Muscle of back (tissue), 13 donors: ENCODE measurements at places on chromosomes 3 and 15.

- DNase-seq, result no peak
Measured at GRCh38 chr3:56691165-56692000, 8.3 kb upstream of the TASOR start.

- no peak for DNase-seq
Measured at GRCh38 chr3:26012241-26012745, 222.4 kb downstream of the OXSM start.

DNA sequence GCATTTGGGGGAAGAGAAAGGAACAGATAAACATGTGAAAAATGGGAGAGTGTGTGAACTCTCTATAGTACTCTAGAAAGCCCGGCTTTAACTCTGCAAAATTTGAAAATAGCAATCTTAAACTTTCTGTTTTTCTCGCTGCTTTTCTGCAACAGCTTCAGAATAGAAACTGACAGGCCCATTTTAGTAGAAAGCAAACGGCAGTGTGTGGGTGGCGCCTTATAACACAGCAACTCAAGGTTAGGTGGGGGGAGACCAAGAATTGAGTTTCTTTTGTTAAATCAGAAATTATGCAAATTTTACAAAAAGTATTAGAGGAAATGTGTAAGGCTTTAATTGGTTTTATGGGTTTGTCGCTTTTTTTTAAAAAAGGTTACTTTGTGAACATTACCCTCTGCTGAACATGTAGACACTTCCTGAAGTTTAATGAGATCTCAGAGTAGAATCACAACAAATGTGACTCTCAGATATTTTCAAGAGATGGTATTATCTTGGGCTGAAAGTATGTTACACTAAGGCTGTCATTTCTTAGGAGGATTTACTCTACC is 107.0 kb downstream of the PTPRG start:
- no peak for DNase-seq

GRCh38 chr3:156300371-156300770 is 180.0 kb downstream of the KCNAB1 start:
- no peak for DNase-seq

- DNase-seq, result no peak
Measured at GRCh38 chr3:153957421-153957820, 163.8 kb upstream of the ARHGEF26 start.

DNA sequence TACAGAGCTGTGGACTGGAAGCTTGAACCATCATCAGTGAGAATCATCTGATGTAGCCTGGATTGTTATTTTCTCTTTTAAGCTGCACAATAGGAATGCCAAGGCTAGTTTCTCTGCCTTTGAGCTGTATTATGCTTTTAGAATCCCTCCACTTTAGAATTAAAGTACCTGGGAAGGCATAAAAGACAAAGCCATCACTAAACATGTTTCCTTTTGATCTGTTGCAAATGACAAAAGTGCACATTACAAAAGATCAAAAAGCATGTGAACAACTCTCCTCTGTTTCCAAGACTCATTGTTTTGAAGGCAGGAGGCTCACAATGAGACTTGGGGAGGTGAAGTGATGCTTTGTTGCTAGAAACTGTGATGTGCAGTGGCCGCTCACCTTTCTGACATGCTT is 51.8 kb downstream of the LARS2 start:
- DNase-seq, result no peak

DNA sequence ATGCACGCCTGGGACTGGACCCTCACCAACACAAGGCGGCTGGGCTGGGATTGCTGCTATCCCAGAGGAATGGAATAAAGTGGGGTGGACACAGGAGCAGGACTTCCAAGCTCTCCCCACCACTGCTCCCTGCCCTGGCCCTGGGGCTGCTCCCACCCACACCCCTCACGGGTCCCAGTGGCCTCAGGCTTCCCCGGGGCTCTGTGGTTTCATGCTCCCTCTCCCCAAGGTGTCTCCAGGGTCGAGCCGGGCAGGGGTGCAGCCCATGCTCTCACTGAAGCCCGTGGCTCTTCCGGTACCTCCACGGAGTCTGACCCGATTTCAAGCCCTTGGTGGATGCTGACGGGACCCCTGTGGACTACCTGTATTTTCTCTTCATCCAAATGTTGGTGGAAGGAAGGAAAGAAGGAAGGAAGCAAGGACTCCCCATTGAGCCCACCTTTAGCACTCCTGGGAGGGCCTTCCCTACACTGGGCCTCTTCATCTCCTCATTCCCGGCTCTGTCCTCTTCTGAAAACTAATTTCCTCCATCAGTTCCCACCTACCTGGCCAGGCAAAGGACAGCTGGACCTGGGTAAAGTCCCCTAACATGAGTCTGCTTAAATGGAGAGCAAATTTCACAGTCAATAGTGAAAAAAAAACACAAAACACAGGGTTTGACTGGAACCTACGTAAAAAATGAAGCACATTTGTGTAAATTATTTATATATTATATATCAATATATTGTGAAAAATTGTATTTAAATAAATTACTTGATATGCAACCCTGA is 44.0 kb upstream of the PCSK6 start:
- DNase-seq, result no peak

- no peak for DNase-seq
Measured at GRCh38 chr3:110193074-110193473, 855.7 kb upstream of the DPPA4 start.

DNA sequence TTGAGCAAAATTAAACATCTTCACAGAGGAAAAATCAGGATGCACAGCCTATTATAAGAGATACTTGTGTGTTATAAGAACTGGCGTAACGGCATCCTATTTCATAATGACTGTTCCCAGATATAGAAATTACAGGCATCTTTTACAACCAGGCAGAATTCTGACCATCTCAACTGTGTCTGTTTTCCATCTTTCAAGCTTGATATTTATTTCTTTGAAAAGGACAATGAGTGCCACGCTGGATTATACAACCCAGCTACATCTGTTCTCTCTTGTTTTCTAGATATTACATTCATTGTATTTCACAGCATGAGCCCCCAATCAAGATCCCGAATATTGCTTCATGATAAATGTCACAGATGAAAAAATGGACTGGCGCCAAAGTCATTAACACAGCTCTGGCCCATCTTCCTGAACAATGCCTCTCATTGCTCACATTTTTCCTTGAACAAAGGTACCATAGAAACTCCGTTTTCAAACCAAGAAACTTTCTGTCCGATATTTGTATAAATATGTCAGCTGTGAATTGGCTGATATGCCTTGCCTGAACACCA is 420.6 kb downstream of the TBL1XR1 start:
- DNase-seq, result no peak

GRCh38 chr3:179229177-179229576 is 21.7 kb downstream of the KCNMB3 start:
- no peak for DNase-seq

DNA sequence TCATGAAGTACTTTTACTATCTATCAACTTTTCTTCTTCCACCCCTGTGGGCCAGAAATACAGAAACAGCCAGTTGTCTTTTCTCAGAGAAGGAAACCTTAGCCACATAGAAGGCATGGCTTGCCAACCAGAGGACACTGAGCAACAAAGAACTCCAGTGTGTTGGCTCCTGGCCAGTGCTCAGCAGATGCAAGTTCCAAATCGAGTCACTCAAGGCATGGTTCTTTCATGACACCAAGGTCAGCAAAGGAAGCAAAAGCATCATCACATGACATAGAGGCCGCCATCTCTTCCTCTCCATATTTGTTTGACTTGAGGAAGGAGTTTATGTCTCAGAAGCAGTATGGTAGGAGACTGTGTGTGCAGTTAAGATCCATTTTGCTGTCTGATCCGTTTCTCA is 92.2 kb downstream of the MYLK start:
- peak; percentile 50 for DNase-seq

- DNase-seq, result no peak
Measured at GRCh38 chr15:48617619-48618018, 27.9 kb downstream of the FBN1 start.

DNA sequence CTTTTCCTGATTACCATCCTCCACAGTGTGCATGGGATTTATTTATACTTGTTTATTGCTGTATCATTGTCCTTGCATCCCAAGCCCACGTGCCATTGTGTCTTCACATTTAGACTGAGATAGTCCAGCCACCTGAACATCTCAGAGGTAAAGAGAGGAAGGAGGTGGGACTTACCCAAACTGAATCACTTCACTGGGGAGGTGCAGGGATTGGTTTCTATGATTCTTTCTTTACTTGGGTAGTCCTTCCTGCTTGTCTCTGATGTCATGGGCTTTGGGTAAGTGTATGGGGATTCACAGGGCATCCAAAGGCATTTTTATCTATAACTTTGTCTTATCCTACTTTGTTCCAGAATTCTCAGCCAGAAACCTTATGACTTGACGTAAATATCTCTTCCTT is 141.5 kb upstream of the UMPS start:
- DNase-seq, result no peak

- peak; percentile 79 for DNase-seq
Measured at GRCh38 chr3:8757551-8758518, 11.6 kb downstream of the OXTR start.

DNA sequence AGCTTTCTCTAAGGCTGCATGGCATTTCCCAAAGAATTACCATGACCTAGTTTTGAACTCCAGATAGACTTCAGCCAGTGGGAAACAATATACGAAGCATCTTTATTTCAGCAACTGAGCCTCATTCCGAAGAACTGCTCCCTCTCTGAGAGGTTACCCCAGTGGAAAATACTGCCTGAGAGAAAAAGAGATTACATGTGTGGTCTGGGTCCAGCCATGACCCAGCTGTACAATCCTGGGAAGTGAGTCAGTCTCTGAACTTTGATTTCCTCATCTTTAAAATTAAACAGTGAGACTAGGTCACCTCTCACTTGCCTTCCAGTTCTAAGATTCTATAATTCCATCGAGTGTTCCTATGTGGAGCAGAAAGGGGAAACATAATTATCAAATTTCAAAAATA is 42.4 kb downstream of the TNIK start:
- DNase-seq, result no peak

DNA sequence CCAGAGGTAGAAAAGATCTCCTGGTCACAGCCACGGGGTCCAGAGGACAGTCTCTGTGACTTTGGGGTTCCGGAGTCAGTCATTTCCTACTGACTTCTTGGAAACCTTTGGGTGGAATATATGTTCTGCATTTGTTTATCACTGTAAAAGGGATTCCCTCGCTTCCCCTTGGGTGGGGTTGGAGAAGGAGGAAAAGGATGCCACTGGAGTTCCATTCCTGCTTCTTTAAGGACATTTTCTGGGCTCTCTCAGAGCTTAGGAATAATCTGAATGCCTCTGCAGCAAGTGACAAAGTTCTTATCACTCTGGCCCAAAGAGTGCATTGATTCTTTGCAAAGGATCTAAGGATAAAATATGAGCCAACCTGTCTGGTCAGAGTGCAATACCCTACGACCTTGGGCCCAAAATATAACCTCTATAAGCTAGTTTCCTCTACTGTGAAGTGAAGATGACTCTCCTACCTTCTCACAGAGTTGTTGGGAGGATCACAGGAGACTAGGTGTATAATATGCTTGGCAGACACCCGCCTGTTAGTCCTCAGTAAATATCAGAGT is 17.2 kb downstream of the ARHGEF3 start:
- DNase-seq, result no peak

DNA sequence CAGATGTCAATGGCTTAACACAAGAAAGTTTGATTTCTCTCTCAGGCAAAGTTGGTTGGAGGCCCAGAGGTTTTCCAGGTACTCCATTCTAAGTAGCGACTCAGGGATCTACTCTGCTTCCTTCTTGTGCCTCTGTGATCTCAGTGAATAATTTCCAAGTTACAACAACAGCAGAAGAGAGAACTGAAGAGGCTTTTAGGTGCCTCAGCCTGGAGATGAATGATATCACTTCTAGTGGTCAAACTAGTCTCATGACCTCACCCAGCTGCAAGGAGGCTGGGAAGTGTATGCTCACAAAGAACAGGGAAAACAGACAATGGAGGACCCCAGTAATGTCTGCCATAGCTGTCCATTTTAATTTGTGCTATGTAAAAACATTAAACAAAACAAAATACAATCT is 4.6 kb upstream of the PRICKLE2 start:
- DNase-seq, result no peak

DNA sequence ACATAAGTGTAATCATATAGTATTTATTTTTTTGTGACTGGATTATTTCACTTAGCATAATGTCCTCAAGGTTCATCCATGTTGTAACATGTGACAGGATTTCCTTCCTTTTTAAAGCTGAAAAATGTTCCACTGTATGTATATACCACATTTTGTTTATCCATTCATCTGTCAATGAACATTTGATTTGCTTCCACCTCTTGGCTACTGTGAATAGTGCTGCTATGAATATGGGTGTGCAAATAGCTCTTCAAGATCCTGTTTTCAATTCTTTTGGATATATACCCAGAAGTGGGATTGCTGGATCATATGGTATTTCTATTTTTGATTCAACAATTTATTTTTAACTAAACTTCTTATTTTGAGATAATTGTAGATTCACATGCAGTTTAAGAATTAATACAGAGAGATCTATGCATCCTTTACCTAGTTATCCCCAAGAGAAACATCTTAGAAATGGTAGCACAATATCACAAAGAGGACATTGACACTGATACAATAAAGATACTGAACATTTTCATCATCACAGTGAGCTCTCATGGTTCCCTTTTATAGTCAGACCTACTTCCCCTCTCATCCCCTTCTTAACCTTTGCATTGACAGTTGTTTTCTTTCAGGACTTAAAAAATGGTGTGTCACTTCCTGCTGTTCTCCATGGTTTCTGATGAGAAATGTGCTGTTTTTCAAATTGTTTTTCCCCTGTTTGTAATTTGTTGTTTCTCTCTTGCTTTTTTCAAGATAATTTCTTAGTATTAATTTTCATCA is 90.1 kb downstream of the SATB1 start:
- DNase-seq, result no peak

GRCh38 chr3:73846951-73847350 is 222.2 kb upstream of the PDZRN3 start:
- no peak for DNase-seq

DNA sequence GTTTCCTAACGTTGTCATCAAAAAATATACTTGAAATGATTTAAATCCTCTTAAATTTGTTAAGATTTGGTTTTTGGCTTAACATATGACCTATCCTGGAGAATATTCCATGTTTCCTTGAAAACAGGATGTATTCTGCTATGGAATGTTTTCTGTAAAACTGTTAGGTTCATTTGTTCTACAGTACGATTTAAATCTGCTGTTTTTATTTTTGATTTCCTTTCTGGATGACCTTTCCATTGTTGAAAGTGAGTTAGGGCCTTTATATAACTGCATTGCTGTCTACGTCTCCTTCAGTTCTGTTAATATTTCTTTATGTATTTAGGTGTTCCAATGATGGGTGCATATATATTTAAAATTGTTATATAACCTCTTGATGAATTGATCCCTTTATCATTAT is 465.3 kb upstream of the ALCAM start:
- DNase-seq, result no peak

- no peak for DNase-seq
Measured at GRCh38 chr15:69454953-69455352, 2.3 kb downstream of the RPLP1 start.

- peak; percentile 71 for DNase-seq
Measured at GRCh38 chr3:111802163-111802625, 56.9 kb upstream of the PHLDB2 start.
